ENCODE measurements at places on chromosomes 7 and 10.

DNA sequence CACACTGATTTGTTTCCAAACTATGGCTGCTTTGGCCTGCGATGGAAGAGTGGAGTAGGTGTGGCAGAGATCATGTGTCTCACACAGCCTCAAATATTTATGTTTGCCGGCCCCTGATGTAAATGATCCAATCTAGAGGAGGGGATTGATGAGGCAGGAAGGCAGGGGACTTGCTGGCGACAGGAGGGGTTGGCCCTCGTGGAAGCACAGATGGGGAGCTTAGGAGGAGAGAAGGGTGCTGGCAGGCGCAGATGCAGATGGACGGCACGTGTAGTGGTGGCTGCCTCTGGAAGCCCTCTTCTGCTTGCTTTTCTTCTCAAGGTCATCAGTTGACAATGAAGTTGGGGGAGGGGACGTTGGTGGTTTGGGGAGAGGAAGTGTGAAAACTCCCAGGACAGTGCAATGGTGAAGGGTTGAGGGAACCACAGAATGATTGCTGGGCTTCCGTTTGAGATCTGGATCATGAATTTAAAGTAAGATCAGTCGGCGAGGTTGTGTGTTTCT lies 15.4 kb downstream of the COL13A1 start:
- no peak for DNase-seq

DNA sequence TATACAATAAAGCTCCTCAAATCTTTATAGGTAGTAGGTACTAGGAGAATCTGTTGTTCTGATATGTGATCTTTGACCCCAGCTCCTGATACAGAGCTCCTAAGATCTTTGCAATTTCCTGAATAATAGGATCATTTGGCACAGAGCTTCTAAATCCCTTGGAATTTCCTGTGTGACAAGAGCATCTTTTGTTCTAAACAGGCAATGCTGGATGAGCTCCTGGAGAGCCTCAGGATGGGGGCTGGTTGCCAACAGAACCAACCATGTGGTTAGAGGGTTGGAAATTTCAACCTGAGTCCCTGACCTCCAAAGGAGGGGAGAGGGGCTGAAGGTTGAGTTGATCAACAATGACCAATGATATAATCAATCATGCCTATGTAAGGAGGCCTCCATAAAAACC lies 629.0 kb downstream of the CCSER2 start:
- no peak for DNase-seq

DNA sequence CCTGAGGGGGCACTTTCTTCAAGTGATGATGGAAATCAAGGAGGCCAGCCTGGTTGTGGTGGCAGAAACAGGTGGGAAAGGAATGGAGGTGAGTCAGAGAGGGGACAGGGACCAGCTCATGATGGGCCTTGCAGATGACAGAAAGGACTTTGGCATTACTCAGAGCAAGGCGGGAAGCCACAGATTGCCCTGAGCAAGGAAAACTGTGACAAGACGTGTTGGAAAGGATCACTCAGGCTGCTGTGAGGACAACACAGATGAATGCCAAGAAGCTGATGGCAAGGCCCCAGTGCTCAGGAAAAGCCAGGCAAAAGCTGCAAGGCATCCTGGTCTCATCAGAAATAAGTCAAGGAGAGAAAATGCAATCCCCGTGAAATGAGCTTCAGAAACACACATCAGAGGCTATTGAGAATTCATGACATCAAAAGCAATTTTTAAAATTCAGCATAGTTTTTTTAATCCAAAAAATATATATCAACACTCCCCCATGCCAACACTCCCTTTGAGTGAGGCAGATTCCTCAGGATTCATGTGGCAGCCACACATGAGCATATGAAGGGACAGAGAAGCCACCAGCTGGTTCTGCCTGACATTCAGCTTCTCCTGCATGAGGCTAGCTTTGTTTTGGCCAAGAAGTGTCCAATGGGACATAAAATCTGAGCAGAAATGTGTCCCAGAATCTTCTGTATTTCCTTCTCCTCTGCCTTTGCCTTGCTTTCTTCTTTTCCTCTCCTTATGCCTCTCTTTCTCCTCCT lies 244.5 kb upstream of the MYO3A start:
- no peak for DNase-seq

GRCh38 chr7:42550706-42551470 lies 313.9 kb upstream of the GLI3 start:
- no peak for DNase-seq

DNA sequence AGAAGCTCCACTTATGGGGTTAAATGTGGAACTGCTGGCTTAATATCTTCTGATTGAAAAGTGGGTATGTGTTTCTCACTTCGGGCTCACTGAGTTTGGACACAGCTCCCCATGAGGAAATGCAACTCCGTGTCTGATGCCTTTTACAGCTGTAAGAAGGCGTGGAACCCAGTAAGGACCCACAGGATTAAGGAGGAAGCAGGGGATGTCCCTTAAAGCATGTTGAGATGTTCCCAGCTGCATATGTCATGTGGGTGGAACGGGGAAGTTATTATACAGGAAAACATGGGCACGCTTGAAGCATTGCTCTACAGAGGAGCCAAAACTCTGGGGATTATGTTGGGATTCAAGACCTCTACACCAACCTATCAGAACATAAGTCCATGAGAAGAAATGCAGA lies 224.4 kb downstream of the NEBL start:
- DNase-seq, result no peak

DNA sequence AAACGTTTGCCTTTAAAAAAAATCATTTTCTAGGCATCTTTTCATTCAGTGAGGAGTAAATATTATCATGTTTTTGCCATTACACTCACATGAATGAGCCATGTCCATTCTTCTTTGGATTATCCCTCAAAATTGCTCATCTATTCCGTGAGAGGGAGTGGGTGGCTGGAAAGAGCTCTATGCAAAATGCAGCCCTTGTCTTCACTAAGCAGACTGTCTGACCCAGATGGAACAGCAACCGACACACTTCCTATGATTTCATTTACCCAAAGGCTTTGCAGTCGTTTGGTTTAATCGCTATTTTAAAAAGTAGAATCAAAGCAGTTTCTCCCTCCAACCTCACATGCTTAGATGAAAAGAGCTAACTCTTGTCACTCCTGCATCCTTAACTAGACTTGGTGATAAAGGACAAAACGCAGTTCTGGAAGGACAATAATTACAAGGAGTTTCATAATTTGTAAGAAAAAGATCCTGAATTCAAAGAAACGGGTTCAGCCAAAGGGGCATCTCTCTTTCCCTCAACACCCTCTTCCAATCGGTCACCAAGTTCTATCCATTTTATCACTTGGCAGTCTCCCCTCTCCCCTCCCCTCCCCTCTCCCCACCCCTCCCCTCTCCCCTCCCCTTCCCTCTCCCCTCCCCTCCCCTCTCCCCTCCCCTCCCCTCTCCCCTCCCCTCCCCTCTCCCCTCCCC lies 198.1 kb upstream of the STK17A start:
- no peak for DNase-seq

DNA sequence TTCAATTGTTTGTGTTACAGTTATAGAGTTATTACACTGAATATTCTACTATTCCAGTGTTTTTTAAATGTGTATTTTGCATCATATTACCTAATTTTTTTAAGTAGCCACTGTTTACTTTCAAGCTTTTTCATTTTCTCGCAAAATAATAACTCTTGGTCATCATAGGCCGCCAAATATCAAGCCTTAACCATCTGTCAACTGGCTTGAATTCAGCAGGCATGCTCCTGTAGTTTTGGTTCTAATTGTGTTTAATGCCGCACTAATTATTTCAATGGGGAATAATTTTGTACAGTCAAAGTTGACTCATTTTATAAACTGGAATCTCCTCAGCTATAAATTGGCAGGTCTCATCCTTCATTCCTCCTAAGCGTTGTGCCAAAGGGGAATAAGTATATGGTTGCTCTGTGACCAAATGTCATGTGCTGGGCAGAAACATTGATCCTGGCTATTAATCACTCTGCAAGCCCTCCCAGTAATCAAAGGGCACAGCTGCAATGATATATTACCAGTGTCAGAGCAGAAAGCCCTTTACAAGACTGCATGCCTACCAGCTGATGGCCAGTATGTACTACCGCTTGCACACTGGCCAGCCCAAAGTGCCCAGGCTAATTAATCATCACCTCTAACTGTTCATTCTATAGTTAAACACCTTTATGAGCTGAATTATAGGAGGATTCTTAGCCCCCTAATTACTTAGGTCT lies 74.8 kb downstream of the SKAP2 start:
- no peak for DNase-seq

DNA sequence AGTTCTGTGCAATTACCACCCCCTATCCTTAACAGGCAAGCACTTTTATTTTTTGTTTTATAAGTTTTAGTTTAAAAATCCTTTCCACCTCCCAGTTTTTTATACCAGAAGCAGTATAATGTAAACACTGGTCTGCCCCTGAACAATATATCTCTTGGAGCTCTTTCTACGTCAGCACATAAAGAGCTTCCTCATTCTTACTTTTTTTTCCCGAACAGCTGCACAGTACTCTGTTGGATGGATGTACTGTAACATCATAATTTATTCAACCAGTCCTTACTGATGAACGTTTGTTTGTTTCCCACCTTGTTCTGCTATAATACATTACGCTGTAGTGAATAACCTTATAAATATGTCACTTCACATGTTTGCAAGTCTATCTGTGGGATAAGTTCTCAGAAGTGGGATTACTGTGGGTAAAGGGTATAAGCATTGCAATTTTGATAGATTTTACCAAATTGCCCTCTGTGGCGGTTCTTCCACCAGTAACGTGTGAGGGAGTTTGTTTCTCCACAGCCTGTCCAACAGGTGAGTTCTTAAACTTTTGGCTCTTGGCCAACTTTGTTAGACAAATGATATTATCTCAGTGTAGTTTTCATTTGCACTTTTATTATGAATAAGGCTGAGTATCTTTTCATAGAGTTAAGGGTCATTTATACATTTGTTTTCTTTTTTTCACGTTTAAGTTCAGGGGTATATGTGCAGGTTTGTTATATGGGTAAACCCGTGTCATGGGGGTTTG lies 32.8 kb downstream of the ADRA2A start:
- no peak for DNase-seq

GRCh38 chr10:75406462-75407223 lies 5.1 kb upstream of the ZNF503 start:
- DNase-seq, result no peak

DNA sequence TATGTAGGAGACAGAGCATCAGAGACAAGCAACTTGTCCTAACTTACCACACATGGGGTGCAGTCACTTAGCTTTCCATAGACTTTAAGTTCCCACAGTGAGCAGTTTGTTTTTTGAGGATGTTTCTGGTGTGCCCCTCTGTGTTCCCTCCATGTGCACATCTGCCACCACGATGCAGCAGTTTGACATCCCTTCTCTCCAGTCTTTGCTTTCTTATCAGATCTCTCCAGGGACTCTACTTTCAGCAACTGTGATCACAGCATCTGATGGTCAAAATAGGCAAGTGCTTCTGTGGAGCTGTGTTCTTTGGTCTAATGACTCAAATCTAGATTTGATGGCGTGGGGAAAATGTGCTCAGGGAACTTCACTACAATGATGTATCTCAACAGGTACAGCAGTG lies 96.5 kb upstream of the NAMPT start:
- DNase-seq, result no peak

- no peak for DNase-seq
Observed at GRCh38 chr10:24467136-24467535, 256.6 kb downstream of the ARHGAP21 start.

GRCh38 chr7:91230100-91230499 lies 34.1 kb upstream of the FZD1 start:
- DNase-seq, result no peak

DNA sequence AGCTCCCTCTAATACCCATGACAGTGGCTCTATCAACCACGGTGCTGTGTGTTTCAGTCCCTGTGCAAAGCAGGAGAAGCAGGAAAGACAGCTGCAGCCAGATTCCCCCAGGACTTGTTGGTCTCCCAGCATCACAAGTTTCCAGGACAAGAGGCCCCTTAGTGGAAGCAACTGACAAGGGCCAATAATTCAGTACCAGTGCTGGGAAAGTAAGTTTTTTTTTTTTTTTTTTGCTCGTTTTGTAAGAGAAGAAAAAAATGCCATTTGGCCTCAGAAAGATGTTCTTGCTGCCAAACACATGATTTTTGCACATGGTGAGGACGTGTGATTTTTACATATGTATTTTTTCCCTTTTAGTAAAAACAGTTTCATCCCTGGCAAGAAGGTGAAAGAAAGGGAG lies 284.2 kb upstream of the ZMIZ1 start:
- DNase-seq, result no peak

DNA sequence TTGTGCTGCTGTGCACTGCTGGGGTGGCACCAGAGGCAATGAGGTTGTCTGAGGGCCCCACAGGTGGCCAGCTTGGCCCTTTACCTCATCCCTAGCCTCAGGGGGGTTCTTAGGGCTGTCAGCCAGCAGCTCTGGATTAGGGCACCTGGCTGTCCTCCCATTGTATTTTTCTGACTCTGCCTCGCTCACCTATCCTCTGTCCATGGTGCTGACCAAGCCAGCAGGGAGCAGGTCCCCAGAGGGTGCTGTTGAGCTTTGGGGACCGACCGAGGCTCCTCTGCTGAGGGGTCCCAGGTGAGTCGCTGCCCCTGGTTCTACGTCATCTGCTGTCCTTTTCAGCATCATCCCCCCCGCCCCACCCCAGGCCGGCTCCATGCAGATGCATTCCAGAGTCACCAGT lies 32.1 kb upstream of the ZNF735 start:
- no peak for DNase-seq

- DNase-seq, result no peak
Observed at GRCh38 chr7:18530224-18531179, 35.0 kb downstream of the HDAC9 start.

- DNase-seq, result no peak
Observed at GRCh38 chr7:778271-778967, 51.3 kb upstream of the PRKAR1B start.

- no peak for DNase-seq
Observed at GRCh38 chr7:146172112-146172511, 55.5 kb downstream of the CNTNAP2 start.

- no peak for DNase-seq
Observed at GRCh38 chr10:58846856-58847255, 329.6 kb upstream of the PHYHIPL start.

GRCh38 chr10:58645416-58646146 lies 132.9 kb downstream of the BICC1 start:
- DNase-seq, result no peak

- DNase-seq, result no peak
Observed at GRCh38 chr7:129376778-129377700, 57.2 kb upstream of the STRIP2 start.

- peak; percentile 32 for DNase-seq
Observed at GRCh38 chr7:114182837-114183236, 231.8 kb upstream of the FOXP2 start.

DNA sequence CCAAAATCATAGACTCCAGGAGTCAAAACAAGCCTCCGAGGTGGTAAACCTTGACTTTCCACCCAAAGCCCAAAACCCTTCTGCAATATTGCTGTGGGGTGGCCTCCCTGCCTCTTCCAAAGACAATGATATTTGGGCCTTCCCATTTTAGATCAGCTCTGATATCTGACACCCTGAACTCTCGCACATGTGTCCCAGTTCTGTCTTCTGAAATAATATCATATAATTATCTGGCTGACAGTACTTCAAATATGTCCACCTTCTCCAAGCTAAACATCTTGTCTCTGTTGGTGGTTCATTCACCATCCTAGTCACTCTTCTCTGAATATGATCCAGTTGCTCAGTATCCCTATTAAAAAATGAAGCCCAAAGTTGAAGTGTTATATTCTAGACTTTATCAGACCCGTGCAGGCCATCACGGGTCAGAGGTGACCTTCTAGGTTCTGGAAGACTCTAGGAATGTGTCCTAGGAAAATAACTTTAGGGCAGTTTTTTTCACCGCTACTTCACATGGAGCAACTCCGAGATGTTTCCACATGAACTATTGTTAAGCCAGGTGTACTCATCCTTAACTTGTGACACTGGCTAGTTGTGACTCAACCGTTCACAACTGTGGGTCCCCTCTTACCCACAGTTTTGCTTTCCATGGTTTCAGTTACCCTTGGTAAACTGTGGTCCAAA lies 6.3 kb downstream of the TECTB start:
- DNase-seq, result no peak

GRCh38 chr10:58998924-58999713 lies 177.3 kb upstream of the PHYHIPL start:
- DNase-seq, result no peak

Measured in retinal pigment epithelial cell (primary cell).